ENCODE measurements at places on chromosomes 1 and 21.

- no peak for DNase-seq
These were observed 326.8 kb downstream of the ASTN1 start for GRCh38 chr1:176837708-176838107.

DNA sequence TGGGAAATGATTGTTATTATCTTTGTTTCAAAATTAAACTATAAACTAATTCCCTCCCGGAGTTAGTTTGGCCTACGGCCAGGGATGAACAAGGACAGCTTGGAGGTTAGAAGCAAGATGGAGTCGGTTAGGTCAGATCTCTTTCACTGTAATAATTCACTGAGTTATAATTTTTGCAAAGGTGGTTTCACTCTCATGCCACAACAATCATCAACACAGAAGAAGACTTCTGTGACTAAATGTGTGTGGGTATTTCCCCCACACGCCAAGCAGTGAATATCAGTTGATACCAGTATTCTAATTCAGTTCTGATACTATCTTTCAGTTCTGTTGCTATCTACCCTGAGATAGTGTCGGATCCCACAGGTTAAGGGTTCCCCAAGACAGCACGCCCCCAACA is 215.1 kb downstream of the S1PR1 start:
- DNase-seq: no peak

- no peak for DNase-seq
These were observed 131.5 kb downstream of the PLPP3 start for GRCh38 chr1:56447823-56448222.

DNA sequence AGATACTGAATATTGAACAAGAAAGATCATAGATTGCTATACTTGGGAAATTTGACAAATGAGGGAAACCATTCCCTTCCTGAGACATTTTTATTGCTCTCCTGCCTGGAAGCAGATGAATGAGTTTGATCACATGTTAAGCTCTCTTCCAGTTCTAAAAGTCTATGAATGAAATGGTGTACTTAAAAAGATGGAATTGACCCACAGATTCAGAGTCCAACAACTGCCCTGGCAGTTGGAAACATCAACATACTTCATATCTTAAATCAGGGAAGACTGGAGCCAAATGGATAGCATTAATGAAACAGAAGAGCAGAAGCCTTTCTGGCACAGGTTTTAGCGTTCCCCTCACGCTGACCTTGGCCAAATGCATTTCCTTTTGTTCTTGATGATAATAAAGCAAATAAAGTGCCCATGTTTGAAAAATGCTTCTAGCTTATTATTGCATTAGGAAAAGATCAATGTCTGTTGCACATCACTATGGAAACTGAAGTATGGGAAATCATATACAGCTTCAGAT is 142.6 kb downstream of the ESRRG start:
- DNase-seq: no peak

DNA sequence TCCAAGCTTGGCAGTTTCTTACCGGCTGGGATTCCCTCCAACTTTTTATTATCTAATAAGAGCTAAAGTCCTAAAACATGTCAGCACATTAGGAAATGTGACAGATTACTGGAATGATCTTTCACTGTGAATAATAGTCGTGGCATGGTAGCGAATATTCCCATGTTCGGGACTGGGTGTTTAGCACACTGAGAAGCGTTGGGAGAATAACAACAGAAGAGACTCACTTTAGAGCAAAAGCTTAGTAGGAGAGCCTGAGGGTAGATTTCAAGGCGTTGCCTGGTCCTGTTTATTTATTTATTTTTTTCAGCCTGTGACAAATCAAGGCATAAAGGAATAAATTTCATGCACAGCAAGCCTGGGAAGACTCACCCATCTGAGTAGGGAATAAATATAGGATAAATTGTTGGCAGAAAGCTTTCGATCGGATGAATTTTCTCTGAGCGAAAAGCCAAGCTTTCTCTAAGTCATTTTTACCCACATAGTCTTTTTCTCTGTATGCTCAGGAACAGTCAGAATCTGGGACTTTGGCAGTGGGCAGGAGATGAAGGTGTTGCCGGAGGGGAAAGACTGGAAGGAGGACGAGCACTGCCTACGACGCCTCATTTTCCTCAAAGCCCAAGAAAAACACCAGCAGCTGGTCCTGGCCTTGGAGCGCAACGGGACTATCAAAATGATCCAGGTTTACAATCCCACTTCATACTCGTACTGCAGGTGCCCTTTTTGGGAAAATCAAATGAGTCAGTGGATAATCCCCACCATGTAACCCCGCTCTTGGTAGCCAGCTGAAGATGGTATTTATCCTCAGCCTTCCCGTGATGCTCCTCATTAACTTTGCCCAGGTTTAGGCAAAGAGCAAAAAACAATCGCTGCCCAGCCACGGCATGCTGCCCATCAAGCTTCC is 97.2 kb downstream of the WDR64 start:
- DNase-seq: no peak

DNA sequence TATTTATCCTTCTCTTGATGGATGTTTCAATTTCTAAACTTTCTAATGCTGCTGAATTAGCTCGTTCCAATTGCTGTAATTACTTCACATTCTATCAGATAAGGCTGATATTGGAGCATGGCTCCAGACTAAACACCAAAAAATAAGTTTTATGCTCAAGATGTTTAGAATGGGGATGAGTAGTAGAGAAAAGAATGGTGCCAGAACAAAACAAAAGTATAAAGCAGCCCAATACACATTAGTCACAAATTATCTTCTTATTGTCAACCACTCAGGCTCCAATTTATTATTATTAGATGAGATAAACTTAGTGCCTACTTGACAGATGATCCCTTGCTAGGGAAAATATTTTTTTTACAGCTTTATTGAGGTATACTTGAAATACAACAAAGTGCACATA is 21.8 kb downstream of the ATPAF1 start:
- DNase-seq: no peak

GRCh38 chr1:85846706-85847105 is 138.5 kb upstream of the ZNHIT6 start:
- no peak for DNase-seq

DNA sequence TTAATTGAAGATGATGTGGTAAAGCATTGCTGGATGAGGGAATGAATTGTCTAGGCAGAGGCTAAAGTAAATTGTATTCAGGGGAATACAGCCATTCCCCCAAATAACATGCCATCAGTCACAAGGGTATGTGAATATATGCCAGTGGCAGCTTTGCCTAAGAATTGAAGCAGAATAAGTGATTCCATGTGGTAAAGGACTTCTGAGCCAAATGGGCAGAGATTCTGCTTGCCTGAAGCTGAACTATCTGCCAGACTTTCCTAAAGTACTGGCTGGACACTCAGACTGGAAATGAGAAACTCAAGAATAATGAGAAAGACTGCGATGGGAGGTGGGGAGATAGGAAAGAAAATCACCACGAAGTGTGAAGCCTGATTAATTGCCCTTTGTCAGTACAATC is 2.4 kb downstream of the LIX1L start:
- DNase-seq: no peak

DNA sequence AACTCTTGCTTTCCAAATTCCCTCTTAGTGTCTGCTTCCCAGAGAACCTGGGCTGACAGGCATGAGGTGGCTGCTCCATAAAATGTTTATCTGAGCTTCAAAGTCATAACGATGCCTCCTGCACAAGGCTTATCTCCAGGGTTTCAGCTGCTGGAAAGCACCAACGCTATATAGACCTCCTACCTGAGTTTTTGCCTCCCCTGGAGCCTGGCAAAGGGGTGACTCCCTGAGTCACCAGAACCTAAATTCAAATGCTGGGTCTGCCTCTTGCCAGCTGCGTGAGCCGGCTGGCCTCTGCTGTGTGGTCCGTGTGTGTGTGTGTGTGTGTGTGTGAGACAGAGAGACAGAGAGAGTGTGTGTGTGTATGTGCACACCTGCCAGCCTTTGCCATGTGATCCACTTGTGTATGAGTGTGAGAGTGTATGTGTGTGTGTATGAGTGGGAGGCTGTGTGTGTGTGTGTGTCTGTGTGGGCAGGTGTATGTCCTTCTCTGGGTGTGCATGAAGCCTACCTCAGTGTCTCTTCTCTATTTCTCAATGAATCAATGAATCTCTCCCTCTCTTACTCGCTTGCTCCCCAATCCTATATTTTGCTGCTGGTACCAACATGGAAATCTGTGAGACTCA is 714.9 kb downstream of the MATN1 start:
- DNase-seq: no peak

- DNase-seq: no peak
These were observed 216.6 kb downstream of the ATG4C start for GRCh38 chr1:63000508-63000907.

DNA sequence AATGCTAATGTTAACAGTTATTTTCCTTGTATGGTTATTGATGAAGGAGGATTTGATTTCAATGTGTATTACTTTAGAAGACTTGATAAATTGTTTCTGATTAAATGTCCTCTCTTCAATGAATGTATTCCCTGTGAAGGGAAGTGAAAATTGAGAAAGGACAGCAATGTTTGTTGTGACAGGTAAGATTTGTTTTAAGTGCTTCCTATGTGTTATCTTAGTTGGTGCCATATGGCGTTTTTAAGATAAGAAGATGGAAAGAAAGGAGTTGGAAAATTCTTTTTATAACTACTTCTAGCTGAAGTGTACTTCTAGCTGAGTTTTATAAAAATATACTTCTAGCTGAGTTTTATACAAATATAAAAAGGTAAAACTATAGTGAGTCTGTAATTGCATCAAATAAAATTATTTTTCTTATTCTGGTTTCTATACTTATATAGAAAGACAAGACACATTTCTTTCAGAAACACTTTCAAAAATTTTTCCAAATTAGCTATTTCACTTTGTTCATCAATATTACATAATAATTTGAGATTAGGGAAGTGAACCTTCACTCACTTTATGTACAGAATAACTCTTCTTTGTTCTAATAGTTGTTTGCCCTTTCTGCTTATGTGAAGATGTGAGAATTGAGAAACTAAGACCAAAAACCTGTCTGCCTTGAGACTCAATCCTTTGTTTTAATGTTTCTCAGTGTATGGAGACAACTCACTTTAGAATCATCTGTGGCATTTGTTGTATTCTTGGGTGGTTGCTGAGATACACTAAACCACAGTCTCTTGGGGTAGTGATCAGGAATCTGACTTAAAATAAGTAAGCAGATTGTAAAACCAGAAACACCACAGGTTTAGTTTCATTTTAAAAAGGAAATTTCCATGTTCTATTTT is 382.9 kb upstream of the B3GALT2 start:
- no peak for DNase-seq

- no peak for DNase-seq
These were observed 17.9 kb upstream of the CLCA1 start for GRCh38 chr1:86450847-86451246.

DNA sequence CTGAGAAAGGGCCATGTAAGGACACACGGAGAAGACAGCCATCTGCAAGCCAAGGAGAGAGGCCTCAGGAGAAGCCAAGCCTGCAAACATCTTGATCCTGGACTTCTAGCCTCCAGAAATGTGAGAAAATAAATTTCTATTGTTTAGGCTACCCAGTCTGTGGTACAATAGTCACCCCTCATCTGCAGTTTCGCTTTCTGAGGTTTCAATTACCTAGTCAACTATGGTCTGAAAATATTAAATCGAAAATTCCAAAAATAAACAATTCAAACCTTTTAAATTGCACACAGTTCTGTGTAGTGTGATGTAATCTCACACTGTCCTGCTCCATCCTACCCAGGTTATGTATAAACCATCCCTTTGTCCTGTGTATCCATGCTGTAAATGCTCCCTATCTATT is 52.6 kb downstream of the ZNF644 start:
- no peak for DNase-seq

DNA sequence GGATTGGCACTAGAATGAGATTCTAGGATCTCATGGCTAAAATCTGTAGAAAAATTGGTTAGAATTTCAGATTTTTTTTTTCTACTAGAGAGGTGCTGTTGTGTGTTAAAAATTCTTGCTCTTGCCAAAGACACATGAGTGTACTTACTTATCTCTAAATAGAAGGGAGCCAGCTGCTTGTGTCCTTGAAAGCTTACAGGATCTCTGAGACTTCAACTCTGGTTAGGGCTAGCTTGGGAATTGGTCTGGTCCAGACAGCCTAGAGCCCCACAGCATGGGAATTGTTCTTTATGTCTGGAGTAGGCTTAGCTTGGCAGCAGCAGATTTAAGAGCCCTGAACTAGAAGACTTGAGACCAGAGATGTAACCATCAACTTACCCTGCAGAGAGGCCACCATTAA is 37.3 kb downstream of the MACO1 start:
- no peak for DNase-seq

- no peak for DNase-seq
These were observed 22.7 kb downstream of the UTP25 start for GRCh38 chr1:209850342-209850979.

DNA sequence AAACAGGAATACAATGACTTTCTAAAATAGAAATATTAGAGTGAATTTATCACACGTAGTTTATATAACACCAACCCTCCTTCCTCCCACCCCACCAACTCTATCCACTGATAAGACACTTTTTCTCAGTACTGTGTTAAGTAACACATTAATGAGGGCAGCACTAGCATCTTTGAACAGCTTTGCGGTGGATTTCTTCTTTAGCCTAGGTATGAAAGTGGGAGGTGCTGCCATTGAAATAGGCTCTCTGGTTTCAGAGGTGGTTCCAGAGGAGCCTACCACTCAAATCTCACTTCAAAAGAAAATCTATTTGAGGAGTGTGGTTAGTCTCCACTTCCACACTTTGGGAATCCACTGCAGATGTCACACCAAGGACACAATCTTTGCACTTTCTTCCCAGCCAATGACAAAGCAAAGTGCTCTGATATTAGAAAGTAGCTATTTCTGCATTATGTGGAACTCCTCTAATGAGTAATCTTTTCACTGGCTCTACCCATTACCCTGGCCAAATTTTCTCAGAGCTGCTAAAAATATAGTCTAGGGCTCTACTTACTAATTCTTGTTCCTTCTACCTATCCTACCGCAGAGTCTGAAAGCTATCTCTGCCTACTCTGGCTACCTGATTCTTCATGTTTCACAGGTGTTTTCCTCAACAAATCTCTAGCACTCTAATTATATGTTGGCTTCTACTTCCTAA is 1667.8 kb downstream of the MRPL39 start:
- DNase-seq: no peak

DNA sequence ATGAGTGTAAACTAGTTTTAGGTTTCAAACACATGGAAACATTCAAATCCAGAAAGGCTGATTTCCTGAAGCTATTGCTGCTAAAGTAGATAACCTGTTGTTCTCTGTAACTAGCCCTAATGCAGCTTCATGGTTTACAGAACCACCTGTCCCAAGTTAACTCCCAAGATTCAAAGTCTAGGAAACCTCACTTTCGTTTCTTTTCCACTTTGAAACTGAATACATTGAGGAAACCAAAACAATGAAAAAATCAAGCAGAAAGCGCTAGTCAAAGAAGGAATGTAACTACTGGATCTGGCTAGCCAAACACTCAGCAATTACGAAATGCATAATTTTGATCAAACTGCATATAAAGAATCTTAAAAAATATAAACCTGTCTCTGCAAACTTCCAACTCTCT is 17.8 kb downstream of the SLC16A1 start:
- DNase-seq: no peak

GRCh38 chr1:6497215-6497866 is 5.9 kb upstream of the PLEKHG5 start:
- peak; percentile 41 for DNase-seq

- no peak for DNase-seq
These were observed 47.6 kb downstream of the ARHGEF16 start for GRCh38 chr1:3501856-3502640.
